ENCODE measurements at places on chromosomes 4 and X.

- H3K4me3 ChIP-seq: no peak overlapping the region
- no peak for DNase-seq
- H3K4me1 ChIP-seq: peaks cover 51% of the 10 kb centered on the region
- no peaks in the 10 kb centered on the region for H3K27me3 ChIP-seq
- H3K36me3 ChIP-seq: peaks cover 25% of the 10 kb centered on the region
- H3K27ac ChIP-seq: peak overlapping the region; percentile 90
Measured at GRCh38 chr4:183254162-183254561, 65.9 kb downstream of the CLDN22 start.

GRCh38 chrX:53795576-53795975, 109.1 kb upstream of the HUWE1 start:
- H3K4me1 ChIP-seq: no peaks in the 10 kb centered on the region
- no peak for DNase-seq

GRCh38 chr4:155974996-155975395, 21.3 kb upstream of the CTSO start:
- no peak for DNase-seq
- H3K4me1 ChIP-seq: no peaks in the 10 kb centered on the region
- H3K27ac ChIP-seq: no peak overlapping the region
- no peak overlapping the region for H3K4me3 ChIP-seq
- peaks cover 5% of the 10 kb centered on the region for H3K27me3 ChIP-seq

GRCh38 chr4:7845493-7846128, 94.0 kb downstream of the AFAP1 start:
- H3K4me3 ChIP-seq: no peak overlapping the region
- H3K27ac ChIP-seq: no peak overlapping the region
- DNase-seq: no peak
- peaks cover 53% of the 10 kb centered on the region for H3K36me3 ChIP-seq
- H3K27me3 ChIP-seq: peaks cover 8% of the 10 kb centered on the region
- H3K4me1 ChIP-seq: peaks cover 44% of the 10 kb centered on the region
